HFFc6 (cell line): ENCODE measurements at places on chromosomes 13 and 19. TPM values are rescaled to one million over a fixed set of nuclear protein-coding genes. Genes with fewer than 3 reads are reported as not detected.

- DNase-seq = no peak
Observed at GRCh38 chr19:55176076-55176475, 4.0 kb downstream of the SYT5 start.

GRCh38 chr13:77563111-77563510 lies 27.6 kb downstream of the SCEL start:
- no peak for DNase-seq

GRCh38 chr19:53612762-53613526 lies 18.9 kb upstream of the DPRX start:
- no peak for DNase-seq

DNA sequence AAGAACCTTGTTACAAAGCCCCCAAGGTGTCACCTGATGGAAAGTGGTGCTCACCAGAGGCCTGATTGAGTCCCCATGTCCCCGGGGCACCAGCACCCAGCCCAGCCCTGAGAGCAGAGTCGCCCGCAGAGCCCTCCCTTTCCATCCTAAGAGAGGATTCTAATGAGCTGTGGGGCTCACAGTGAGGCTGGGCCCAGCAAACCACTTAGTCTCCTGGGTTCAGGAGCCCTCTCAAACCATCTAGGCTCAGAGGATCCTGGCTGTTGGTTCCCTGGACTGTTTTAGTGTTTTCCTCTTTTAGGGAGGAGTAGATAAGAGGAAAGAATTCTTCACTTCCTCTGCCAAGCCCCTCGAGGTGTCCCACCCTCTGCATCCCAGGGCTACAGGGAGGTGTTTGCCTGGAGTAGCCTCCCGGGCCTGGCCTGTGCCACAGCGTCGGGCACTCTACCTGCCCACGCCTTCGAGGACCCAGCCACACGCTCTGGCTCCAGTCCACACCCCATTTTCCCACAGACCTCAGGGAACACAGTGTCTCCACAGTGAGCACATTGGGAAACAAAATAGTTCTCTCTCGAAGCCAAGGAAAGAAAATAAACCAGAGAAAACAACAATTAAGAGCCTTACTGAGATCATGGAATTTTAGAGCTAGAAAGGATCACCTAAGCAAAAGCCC lies 34.4 kb downstream of the DHRS12 start:
- DNase-seq = no peak

DNA sequence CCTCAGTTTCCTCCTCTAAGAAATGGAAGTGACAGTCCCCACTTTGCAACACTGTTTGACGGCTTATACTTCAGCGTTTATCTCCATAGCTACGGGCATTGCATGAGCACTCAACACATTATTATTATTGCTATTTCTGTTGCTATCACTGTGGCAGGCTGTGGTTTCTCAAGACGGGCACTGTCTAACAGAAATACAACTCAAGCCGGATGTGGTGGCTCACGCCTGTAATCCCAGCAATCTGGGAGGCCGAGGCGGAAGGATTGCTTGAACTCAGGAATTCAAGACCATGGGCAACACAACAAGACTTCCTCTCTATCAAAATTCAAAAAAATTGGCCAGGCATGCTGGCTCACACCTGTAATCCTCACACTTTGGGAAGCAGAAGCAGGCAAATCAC lies 4.9 kb upstream of the ZSWIM4 start:
- no peak for DNase-seq

DNA sequence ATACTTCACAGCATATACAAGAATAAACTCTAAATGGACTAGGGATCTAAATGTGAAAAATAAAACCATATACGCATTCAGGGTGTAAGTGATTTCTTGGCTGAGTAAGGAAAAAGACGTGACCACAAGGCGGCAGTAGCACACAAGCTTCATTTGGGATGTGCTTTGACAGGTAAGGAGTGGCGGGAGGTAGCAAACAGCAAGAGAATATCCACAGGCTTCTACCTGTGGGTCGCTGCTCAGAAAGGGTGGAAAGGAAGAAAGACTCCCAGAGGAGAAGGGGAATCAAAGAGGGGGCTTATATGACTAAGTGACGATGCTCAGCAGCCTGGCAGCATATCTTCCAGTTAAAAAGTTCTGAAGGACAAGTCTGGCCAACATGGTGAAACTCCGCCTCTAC lies 2.5 kb upstream of the ZNF121 start:
- DNase-seq = peak; percentile 45

GRCh38 chr19:46745521-46746280 lies at the start of gene FKRP:
TSS of gene FKRP (plus strand) at chr19:46746057. CDS start at chr19:46755451, 9,394 bp downstream.
- DNase-seq = no peak

GRCh38 chr13:24056616-24057137 lies 103.8 kb upstream of the SPATA13 start:
- DNase-seq = no peak

DNA sequence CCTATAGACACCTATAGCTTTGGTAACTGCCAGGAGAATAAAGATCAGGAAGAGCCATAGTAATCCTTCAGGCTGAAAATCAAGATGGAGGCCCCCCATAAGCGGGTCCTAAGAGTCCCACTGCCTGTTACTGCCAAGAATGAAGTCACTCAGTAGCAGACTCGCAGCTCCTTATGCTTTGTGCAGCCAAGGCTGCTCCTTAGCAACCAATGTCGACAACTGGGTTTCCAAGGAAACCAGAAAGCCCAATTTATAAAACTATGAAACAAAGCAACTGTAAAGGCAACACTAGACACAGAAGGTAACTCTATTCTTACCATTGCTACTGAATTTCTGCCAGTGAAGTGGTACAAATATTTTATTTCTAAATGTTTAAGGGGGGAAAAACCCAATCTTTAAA lies 56.5 kb downstream of the DCLK1 start:
- no peak for DNase-seq

- no peak for DNase-seq
Observed at GRCh38 chr13:95245071-95245470, 56.2 kb downstream of the ABCC4 start.

- no peak for DNase-seq
Observed at GRCh38 chr13:39590466-39591036, 12.4 kb downstream of the LHFPL6 start.

DNA sequence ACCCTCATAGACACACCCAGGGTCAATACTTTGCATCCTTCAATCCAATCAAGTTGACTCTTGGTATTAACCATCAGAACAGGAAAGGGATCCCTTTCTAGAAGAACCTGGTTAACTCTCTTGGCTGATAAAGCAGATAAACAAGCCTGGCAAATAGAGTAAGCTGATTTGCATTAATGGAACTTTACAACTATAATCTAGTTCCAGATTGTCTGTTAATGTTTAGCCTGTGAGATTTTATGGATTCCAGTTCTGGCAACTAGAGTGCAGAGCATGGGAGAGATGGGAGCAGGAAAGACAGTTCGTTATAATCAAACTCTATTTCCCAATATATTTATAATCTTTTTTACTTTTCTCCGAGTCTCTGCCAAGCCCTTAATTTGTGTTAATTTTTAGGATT lies 272.6 kb upstream of the KLHL1 start:
- no peak for DNase-seq

- DNase-seq = no peak
Observed at GRCh38 chr13:113999618-113999910, 25.7 kb upstream of the C13orf46 start.

DNA sequence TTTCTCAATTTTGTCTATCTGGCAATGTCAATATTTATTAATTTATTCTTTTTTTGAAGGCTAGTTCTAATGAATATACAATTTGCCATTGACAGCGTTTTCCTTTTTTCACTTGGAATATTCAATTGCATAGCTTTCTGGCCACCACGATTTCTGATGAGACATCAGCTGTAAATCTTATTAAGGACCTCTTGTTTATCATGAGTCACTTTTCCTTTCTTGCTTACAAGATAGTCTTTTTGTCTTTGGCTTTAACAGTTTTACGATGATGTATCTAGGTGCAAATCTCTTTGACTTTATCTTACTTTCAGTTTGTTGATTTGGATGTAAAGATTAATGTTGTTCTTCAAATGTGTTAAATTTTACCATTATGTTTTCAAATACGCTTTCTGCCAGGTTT lies 991.6 kb upstream of the SLC10A2 start:
- no peak for DNase-seq

GRCh38 chr13:29801102-29801501 lies 49.3 kb downstream of the UBL3 start:
- DNase-seq = no peak

- no peak for DNase-seq
Observed at GRCh38 chr13:74367193-74367592, 233.0 kb upstream of the KLF12 start.

GRCh38 chr13:28301839-28302238 lies 163.5 kb downstream of the PAN3 start:
- no peak for DNase-seq

GRCh38 chr13:78587395-78587794 lies 16.0 kb downstream of the POU4F1 start:
- DNase-seq = no peak

GRCh38 chr13:52837850-52838249 lies 10.6 kb downstream of the PCDH8 start:
- DNase-seq = no peak

GRCh38 chr19:34328982-34329381 lies 36.0 kb upstream of the GPI start:
- no peak for DNase-seq

GRCh38 chr19:23882493-23882892 lies 32.2 kb upstream of the ZNF726 start:
- no peak for DNase-seq

- DNase-seq = peak; percentile 24
Observed at GRCh38 chr13:43846496-43847158, 32.9 kb downstream of the CCDC122 start.

GRCh38 chr13:46643165-46643777 lies 90.3 kb downstream of the LRCH1 start:
- no peak for DNase-seq

GRCh38 chr13:64782466-64782865 lies 2447.7 kb downstream of the PCDH9 start:
- DNase-seq = no peak

- no peak for DNase-seq
Observed at GRCh38 chr13:102322211-102322610, 79.6 kb downstream of the FGF14 start.

GRCh38 chr13:33249066-33249465 lies 36.5 kb downstream of the STARD13 start:
- DNase-seq = no peak

DNA sequence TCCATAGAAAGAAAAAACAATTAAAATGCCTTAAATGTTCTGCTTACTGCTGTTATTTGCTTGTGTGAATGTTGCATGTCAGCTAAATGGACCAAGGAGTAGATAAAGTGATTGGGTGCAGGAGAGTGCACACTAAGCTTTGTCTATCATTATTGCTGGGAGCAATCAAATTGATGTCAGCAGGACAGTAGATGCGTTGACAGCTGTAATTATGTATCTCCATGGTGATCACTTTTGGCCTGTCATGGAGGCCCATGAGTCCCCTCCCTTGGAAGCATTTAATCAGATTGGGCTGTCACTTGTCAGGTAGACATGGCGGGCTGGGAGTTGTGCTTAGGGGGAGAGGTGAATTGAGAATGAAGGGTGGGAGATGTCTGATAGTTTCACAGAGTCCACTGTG lies 215.3 kb downstream of the PCCA start:
- no peak for DNase-seq

GRCh38 chr13:30855569-30855968 lies 50.5 kb upstream of the MEDAG start:
- no peak for DNase-seq

GRCh38 chr19:42360787-42361544 lies 29.1 kb downstream of the CNFN start:
- DNase-seq = no peak

DNA sequence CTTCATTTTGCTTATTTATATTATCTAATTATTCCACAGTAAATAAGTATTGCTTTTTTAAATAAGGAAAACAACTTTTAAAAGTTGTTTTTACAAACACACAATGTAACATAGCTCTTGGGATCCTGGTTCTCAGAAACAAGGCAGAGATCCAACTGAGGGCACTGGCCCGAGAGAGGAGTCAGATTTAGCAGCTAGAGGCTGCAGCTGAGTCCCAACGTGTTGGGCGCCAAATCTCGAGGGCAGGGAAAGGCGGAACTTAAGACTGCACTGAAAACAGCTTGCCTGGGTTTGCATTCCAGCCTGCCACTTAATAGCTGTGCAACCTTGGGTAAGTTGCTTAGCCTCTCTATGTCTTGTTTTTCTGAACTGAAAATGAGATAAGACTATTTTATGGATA lies 16.4 kb upstream of the WASF3 start:
- no peak for DNase-seq

DNA sequence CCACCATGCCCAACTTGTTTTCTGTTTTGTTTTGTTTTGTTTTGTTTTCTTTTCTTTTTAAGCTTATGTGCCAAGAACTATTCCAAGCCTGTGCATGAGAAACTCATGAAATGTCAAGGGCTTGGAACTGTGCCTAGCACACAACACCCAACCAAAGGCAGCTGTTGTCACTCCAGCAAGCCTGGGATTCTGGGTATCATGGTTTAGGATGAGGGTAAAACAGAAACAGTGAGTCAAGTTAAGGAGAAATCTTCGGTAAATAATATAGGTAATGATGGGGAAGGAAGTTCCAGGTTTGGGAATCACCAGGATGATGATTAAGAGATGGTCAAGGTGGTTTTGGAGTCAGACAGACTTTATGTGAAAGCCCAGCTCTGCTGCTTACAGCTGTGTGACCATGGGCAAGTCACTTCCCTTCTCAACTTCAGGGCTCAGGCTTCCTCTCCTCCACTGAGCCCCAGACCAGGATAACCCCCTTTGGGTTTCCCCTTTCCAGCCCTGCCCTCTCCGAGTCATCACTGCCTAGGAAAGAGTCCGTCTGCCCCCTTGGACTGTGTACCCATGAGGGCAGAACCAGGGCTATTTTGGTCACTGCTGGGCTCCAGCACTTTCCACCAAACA lies 5.0 kb downstream of the PVR start:
- DNase-seq = peak; percentile 19

DNA sequence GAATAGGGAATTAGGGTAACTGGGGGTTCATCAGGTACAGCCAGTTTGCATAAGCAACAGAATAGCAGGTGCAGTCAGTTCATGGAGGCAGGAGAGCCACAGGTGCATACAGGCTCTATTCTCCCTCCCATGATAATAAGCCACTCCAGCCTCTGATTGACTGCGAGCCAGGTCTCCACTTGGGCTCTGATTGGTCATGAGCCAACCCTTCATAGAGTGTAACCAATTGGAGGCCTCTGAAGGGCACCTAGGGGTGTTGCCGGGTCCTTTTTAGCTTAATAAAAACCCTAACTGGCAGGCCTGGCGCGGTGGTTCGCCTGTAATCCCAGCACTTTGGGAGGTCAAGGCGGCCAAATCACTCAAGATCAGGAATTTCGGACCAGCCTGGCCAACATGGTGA lies 8.7 kb upstream of the CKM start:
- DNase-seq = no peak

LGALS14 gene
- not detected in 3 replicates for total RNA-seq

ANKRD10 gene
- total RNA-seq = 28.8 and 32.4 TPM in 2 replicates

PRX gene
- total RNA-seq = 0.94 to 1.0 TPM (median 1.0 TPM) in 3 replicates

EDNRB gene
- not detected in 3 replicates for total RNA-seq

KLK3 gene
- total RNA-seq = not detected in 3 replicates

LILRB3 gene
- total RNA-seq = not detected in 3 replicates

SELENOV gene
- total RNA-seq = not detected in 3 replicates

KLF5 gene
- 19.8 to 29.7 TPM (median 25.7 TPM) in 3 replicates for total RNA-seq

ZNF534 gene
- total RNA-seq = not detected in 3 replicates

HSD17B14 gene
- total RNA-seq = 6.1 and 8.6 TPM in 2 replicates

ALKBH7 gene
- total RNA-seq = 40.8 to 58.2 TPM (median 50.7 TPM) in 3 replicates
